ENCODE measurements at places on chromosomes 13 and 19.

DNA sequence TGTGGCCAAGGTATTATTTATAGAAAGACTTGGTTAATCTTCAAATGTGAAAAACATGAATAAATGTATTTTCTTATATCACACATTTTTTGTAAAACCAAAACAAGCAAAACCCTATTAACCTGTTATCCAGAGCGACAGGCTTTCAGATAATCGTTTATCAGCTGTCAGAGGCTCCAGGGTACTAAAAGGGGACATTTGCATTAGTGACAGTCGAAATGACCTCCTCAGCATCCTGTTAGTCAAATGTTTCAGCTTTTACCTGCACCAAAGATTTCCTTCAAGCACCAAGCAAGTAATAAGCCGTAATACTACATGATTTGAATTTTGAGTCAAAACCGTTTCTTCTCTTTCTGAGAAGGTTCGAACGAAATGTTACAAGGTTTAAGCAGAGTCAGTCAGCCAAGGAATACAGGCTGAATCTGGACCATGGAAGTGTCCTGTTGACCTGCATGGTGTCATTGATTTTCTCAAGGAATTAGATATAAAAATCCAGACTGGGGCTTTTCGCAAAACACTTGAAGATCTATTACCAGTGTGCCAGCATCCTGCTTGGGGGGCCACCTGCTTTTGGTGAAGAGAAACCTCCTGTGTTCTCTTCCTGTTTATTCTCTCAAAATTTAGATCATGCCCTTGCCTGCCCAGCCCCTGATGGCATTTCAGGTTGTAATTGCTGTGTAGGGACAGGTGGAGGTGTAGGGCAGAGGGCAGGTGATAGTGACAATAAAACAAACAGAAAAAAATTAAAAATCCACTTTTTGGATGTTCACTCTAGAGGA lies 11.3 kb upstream of the RFC3 start:
- no peak for DNase-seq

DNA sequence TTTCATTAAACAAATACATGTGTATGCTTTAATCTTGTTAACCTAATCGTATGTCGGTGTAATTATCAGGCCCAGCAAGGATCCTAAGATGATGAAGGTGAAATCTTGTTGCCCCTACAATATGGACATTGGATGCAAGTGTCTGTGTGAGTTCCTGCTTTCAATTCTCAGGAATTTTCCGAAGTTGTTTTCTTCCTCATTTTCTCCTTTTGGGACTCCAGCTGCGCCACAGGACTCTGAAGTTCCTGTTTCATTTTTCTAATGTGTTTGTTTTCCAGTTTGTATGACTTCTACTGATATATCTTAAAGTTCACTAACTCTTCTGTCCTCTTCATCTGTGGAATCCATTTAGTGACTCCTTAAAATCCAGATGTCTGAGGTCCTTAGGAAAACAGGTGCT lies 11.9 kb upstream of the OR7D2 start:
- DNase-seq = no peak

DNA sequence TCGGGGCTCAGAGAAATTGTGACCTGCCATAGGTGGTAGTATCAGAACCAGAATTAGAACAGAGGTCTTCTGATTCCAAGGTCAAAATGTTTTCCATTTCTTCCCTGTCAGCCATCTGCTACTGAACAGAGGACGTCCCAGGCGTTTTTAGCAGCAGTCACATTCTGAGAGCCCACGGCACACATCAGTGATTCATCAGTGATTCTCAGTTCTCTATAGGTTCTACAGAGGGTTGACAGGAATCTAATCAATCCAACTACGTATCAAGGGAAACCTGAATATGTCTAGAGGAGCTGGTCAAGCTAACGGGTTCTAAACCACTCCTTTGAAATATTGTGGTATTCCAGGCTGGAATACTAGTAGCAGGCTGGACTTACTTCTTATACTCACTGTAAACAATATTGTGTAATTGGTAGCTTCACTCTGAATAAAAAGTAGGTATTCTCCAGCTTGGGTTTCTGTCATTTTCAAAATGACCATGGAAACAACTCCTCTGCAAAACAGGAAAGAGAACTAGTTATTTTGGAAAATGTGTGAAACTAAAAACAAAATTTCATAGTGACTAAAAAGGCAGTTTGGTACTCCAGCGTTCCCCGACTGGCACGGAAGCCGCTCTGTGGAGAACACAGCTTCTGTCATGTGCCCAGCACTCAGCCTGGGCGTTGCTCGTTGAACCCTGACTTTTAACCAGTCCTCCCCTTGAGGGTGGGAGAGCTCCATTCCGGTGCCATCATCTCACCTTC lies 43.2 kb downstream of the FLT3 start:
- DNase-seq = no peak

- DNase-seq = no peak
Observed at GRCh38 chr19:29089315-29089870, 123.6 kb downstream of the UQCRFS1 start.

- DNase-seq = peak; percentile 39
Observed at GRCh38 chr19:35774274-35775045, 904 bp upstream of the ARHGAP33 start.

- peak; percentile 2 for DNase-seq
Observed at GRCh38 chr13:27704681-27705080, 83.0 kb downstream of the POLR1D start.

DNA sequence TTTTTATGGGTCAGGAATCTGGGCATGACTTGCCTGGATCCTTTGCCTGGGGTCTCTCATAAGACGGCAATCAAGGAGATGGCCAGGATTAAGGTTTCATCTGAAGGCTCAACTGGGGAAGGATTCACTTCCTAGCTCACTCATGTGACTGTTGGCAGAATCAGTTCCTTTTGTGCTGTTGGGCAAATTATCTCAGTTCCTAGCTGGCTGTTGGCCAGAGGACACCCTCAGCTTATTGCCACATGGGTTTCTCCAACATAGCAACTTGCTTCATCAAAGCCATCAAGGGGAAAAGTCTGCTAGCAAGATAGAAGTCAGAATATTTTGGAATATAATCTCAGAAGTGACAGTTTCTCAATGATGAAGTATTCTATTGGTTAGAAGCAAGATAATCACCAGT lies 12.2 kb upstream of the EVI5L start:
- no peak for DNase-seq

DNA sequence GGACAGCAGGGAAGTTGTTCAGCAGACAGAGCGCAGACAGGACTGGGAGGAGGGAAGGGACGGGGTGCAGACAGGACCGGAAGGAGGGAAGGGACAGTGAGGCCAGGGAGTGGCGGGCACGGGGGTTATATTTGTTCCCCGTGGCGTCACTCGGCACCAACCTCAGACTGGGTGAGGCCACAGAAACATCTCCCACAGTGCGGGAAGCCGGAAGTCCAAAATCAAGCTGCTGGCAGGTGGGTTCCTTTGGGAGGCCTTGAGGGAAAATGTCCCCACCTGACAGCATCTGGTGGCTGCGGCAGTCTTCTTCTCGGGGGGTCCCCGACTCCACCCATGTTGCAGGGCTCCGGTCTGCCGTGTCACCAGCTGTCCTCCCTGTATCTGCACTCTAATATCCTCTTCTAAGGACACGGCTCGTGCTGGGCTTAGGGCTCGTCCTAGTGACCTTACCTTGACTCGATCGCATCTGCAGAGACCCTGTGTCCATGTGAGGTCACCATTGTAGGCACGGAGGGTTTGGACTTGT lies 133.0 kb downstream of the STK24 start:
- no peak for DNase-seq

GRCh38 chr13:113479179-113479578 lies 11.3 kb downstream of the DCUN1D2 start:
- no peak for DNase-seq

- peak; percentile 37 for DNase-seq
Observed at GRCh38 chr19:5809053-5809452, 4.2 kb downstream of the NRTN start.

GRCh38 chr13:101303521-101303920 lies 112.8 kb downstream of the NALCN start:
- no peak for DNase-seq

DNA sequence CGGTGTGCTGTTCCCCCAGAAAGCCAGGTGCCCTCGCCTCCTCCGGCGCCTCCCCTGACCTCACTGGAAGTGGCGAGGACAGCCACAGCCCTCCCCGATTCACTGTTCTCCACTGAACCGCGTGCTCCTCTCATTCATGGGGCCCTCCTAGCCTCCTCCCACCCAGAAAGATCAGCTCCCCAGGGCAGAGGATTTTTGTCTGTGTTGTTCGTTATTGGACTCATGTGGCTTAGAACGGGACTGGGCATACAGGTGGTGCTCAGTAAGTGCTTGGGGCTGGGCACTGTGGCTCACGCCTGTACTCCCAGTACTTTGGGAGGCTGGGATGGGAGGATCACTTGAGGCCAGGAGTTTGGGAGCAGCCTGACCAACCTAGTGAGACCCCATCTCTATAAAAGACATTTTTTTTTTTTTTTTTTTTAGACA lies 3.8 kb downstream of the PRTN3 start:
- no peak for DNase-seq

GRCh38 chr19:1401138-1401888 lies at the start of gene GAMT:
Gene GAMT, minus strand, starts transcription at chr19:1401542. Its CDS starts 66 bp downstream, at chr19:1401476.
- peak; percentile 37 for DNase-seq

- no peak for DNase-seq
Observed at GRCh38 chr19:36527873-36528193, 238 bp downstream of the ZNF260 start.

- peak; percentile 87 for DNase-seq
Observed at GRCh38 chr19:16417660-16418596, 53.8 kb downstream of the EPS15L1 start.

DNA sequence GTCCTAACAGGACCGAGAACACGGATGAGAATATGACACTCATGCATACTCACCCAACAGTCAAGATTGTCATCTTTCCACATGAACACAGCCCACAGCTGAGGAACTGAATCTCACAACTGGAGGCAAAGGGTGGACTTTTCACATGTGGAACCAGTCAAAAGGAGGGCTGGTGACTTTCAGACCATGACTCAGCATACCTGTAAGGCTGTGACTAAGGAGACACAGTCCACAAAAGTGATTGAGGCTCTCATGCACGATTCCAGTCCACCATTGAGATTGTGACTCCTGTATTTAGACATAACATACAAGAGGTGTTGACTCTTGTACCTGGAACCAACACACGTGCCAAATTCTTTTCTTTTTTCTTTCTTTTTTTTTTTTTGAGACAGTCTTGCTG lies 40.0 kb downstream of the ZNF729 start:
- DNase-seq = no peak

- no peak for DNase-seq
Observed at GRCh38 chr19:46089432-46089831, 35.1 kb downstream of the IGFL3 start.

DNA sequence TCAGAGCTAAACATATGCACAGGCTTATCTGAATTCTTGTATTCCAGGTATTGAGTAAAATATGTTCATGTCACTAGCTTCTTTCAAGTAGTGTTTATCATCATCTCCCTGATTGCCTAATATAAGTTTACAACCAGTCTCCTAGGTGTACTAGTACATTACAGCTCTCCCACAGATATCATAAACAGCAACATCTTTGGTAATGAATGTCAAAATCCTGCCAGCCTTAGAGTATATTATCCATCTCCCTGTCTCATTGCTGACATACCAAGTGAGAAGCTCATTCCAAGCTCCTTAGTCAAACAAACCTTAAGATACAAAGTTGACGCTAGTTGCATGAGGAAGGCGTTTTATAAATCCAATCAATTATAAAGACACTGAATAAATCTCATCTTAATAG lies 689.1 kb upstream of the GPC6 start:
- DNase-seq = peak; percentile 27

DNA sequence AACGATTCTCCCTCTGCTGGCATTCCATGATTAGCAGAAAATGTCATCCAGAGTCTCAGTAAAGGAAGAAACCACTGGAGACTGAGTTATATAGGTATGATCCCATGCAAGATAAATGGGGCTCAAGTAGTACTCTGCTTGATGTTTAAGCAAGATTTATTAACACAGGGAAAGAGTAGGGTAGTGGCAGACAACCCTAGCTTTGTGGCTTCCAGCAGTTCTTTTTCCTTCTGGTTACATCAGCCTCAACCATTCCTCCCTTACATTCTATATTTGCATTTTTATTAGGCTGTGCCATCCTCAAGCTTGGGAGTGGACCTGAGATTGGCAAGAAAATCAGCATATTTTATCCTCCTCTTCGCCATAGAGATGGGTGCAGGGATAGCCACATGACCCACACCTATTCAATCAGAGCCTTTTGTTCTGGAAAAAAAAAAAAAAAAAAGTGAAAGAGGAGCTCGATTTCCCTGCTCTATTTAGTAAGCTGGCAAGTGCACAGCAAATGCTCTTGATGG lies 402.1 kb downstream of the ZNF536 start:
- no peak for DNase-seq

DNA sequence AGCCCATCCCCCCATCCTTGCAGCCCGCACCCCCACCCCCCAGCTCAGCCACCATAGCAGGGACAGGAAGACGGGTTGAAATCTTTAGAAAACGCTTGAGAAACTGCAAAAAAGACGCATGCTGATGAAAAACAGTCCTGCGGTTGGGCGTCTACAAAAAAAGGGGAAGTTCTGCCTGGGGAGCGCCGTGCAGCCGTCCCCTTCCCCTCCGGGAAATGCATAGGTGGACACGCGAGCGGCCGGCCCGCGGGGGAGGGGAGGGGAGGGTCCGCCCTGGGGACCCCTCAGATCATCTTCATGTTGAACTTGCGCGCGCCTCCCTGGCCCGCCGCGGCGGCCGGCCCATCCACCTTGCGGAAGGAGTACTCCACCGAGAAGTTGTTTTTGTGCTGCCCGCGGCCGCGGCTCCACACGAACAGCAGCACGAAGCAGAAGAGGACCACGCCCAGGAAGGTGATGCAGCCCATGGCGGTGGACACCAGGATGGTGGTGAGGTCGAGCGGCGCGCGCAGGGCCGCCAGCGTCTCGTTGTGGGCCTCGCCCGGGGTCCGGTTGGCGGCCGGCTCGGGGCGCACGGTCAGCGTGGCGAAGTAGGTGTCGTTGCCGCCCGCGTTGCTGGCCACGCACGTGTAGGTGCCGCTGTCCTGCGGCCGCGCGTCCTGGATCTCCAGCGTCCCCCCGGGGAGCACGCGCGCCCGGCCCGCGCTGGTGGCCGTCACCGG lies 7.9 kb upstream of the PEAK3 start:
- no peak for DNase-seq

DNA sequence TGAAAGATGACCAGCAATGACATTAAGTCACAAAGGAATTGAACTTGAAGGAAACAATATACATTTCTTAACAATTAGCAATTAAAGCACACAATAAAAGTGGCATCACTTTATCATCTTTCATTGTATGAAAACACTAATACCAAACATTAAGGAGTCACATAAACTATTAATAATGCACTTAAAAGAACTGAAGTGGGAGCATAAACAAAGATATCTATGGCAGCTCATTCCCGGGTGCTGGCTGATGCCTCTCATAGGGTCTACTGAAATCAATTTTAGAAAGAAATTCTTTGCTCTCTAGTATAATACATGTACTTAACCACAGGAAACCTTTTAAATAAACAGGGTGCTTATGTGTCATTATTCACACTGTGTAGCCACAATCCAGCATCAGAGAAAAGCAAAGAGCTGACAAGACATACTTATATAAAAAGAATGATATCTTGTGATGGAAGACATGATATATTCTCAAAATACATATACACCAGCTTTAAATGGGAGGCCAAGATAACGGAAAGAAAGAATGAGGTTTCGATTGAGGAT lies 1207.8 kb downstream of the EFNB2 start:
- no peak for DNase-seq

Measured in trophoblast cell (in vitro differentiated cells and primary cell).